Regular cardiac myocyte (primary cell): ENCODE measurements at places on chromosomes 3 and 15. TPM values are rescaled to one million over a fixed set of nuclear protein-coding genes. Genes with fewer than 3 reads are reported as not detected.

The ZNF280D gene
- 18.8 and 32.4 TPM in 2 replicates for total RNA-seq

The HYAL2 gene
- total RNA-seq, result 60.6 and 83.6 TPM in 2 replicates

The LXN gene
- total RNA-seq, result 120 and 135 TPM in 2 replicates

The CPLX3 gene
- not detected in 2 replicates for total RNA-seq

The MGLL gene
- total RNA-seq, result 46.6 and 55.2 TPM in 2 replicates

The RTP1 gene
- total RNA-seq, result under 0.01 TPM in 1 of 2 replicates, not detected in the other

The GRAMD2A gene
- 0.19 and 0.28 TPM in 2 replicates for total RNA-seq

The KNSTRN gene
- 65.1 and 89.1 TPM in 2 replicates for total RNA-seq

The GOLGA6D gene
- under 0.01 TPM in 1 of 2 replicates, not detected in the other for total RNA-seq

The SPRED1 gene
- 58.6 and 80.3 TPM in 2 replicates for total RNA-seq

The SCN11A gene
- under 0.01 TPM in 1 of 2 replicates, not detected in the other for total RNA-seq
